ENCODE measurements at places on chromosomes 1 and 21.

DNA sequence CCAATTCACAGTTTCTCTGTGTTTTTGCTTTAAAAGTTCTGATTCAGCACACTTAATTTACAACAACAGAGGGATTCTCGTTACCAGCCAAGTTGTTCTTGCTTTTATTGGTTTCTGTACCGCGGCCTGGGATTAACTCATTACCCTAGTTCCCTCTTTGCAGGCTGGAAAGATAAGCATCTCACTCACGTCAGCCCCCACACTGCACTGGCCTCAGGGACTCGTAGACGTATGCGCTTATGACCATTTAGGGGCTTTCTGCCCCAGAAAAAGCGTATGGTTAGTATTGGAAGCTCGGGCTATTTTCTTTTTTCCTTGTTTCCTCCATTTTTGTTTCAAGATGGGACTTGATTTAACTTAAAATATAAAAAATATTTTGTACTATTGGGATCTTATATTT is 76.0 kb downstream of the POFUT2 start:
- no peak for DNase-seq

- DNase-seq: peak; percentile 36
These were observed 17.7 kb upstream of the SNX27 start for GRCh38 chr1:151594143-151594625.

DNA sequence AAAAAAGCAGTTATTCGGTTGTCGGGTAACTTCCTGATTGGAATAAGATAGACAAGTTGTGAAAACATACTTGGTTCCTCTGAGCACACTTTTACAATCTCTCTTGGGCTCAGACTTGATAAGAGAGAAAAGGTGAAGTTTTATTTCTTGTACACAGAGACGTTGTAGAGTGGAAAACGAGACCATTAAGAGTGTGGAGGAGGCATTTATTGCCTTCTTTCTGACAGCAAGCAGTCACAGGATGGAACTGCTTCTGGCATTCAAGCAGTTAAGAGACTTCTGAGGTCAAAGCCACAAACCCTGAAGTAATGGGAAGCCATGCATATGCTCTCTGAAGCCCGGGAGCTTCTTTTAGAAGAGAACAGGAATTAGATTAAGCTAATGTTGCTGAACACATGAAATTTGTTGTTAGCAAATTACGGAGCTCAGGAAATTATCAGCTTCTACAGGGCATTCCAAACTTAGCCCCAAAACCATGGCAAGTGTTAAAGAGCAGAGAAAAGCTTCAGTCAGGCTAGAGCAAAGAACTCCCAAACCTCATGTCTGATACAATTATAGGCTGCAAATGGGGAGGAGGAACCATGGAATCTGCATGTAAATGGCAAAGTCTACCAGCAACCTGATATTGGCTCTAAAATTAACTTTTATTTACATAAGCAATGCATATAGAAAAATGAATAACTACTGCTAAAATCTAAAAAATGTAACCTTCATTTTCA is 26.0 kb downstream of the S1PR1 start:
- DNase-seq: peak; percentile 24

GRCh38 chr1:204852854-204853253 is 17.8 kb upstream of the NFASC start:
- DNase-seq: no peak

GRCh38 chr1:96472471-96472870 is 249.1 kb upstream of the PTBP2 start:
- peak; percentile 91 for DNase-seq

GRCh38 chr1:155591770-155592169 is 18.2 kb upstream of the MSTO1 start:
- peak; percentile 69 for DNase-seq
